ENCODE measurements at places on chromosomes 6 and 20. TPM values are rescaled to one million over a fixed set of nuclear protein-coding genes. Genes with fewer than 3 reads are reported as not detected.

GRCh38 chr20:43190332-43190953 lies 737 bp upstream of the PTPRT start:
- DNase-seq, result no peak

DNA sequence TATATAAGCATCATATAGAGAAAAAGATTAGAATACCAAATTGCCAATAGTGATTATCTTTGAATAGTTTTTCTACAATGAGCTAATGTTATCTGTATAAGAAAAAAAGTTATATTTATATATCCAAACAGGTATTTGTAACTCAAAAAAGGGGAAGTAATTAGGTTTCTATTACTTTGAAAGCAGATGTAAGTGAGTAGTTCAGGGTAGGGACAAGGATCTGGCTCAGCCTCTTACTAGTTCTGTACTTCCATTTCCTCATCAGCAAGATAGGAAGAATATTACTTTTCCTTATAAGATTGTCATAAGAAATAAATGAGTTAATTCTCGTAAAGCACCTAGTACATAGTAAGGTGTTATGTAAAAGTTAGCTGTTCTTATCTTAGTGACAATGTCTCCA lies 32.2 kb downstream of the AHI1 start:
- DNase-seq, result no peak

- DNase-seq, result no peak
These were observed 9.6 kb downstream of the AHCY start for GRCh38 chr20:34293589-34293988.

DNA sequence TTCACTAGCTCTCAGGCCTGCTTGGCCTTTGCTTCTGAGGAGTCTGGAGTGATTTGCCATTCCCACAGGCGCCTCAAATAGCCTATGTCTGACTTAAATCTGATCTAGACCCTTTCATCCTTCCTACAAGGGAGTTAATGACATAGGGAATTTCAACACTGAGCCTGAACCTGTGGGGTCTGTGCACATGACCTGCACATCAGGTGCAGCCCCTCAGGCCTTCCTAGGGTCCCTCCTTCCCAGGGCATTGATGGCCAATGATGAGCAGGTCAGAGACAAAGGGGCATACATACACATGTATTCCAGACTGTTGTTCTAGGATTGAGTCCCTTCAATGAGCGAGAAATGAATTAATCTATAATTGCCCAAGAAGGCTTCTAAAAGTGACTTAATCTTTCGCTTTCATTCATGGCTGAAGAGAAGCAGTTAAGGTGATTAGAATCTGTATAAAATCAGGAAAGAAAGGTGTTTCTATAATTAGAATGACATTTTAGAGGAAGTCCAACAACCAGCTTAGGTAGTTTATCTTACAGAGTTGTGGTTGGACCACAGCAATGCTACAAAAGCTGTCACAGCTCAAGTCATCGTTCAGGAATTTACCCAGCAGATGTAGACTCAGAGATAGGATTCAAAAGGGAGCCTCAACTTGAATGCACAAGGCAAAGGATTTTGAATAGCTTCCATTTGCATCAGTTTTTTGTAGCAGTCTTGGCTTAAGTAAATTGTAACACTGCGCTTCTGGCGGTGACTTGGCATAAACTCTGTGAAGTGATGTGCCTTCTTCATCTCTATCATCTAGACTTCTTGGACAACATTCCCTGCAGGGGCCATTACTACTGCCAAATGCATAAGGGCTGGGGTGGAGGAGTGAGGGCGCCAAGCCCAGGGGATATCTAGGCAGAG lies 27.0 kb upstream of the TBC1D7 start:
- DNase-seq, result no peak

- no peak for DNase-seq
These were observed 1.1 kb upstream of the ZBTB46 start for GRCh38 chr20:63831993-63832686.

GRCh38 chr6:129175066-129175465 lies 292.1 kb downstream of the LAMA2 start:
- DNase-seq, result no peak

DNA sequence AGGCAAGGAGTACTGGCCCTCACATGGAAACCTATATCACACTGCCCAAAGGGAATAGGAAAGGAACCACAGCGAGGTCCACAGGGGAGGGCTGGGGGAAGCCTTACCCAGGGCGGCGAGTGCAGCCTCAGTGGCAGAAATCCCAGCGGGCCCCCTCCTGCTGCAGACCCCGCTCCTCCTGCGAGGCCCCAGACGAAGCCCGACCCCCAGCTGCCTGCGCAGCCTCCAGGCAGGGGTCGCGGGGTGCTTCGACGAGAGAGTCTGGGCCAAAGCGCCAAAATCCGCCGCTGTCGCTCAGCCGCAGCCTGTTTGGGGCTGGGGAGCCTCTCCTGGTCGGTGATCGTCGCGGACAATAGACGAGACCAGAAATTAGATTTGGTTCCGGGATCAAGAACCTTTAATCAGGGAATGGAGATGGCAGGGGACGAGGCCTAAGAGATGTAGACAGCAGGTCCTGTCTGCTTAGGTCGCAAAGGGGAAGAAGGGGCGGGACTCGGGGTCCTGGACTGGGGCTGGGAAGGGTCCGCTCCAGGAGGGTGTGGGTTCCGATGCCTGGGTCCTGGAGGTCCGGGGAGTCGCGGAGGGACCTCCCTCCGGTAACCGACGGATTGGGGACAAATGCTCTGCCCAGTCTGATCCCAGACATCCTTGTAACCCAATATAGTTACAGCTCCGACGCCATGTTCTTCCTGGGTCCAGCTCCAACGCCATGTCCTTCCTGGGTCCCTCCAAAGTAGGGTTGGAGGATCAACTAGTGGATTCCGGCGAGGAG lies 36.4 kb upstream of the HLA-E start:
- DNase-seq, result no peak

GRCh38 chr6:13001927-13002326 lies 285.4 kb downstream of the PHACTR1 start:
- no peak for DNase-seq

DNA sequence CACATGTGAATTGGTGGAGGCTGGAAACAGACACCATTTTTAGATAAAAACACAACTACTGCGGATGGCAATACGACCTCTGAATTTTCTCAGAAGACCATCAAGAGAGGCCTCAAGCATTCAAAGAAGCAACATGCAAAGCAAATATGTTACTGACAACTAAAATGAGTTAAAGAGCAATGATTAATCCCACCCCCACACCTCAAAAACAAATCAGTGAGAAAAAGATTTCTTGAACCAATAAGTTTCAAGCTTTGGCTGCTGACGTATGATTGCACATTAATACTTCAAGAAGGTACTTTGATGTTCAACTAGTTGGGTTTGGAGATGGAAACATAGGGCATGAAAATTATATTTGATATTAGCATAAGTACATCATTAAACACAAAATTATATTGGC lies 982 bp downstream of the MMUT start:
- DNase-seq, result no peak

- no peak for DNase-seq
These were observed 1.7 kb downstream of the SRMS start for GRCh38 chr20:63545814-63546213.

GRCh38 chr6:6856538-6857523 lies 250.9 kb upstream of the RREB1 start:
- peak; percentile 16 for DNase-seq

DNA sequence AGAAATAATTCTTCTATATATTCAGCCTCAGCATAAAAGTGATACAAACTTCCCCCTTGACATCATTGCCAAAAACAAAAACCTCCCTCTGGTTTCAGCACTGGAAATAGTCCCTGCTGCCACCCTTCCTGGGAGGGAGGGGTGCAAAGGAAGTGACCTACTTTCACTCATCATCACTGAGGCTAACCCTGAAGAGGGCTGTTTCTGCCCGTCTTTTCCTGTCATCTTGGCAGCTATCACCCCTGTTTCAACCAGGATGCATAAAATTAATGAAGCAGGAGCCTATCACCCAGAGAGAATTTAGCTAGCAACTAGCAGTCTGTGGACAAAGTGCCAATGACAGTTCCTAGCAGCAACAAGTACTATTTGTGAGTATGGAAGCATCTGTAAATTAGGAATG lies 397.8 kb downstream of the LAMA2 start:
- DNase-seq, result no peak

DNA sequence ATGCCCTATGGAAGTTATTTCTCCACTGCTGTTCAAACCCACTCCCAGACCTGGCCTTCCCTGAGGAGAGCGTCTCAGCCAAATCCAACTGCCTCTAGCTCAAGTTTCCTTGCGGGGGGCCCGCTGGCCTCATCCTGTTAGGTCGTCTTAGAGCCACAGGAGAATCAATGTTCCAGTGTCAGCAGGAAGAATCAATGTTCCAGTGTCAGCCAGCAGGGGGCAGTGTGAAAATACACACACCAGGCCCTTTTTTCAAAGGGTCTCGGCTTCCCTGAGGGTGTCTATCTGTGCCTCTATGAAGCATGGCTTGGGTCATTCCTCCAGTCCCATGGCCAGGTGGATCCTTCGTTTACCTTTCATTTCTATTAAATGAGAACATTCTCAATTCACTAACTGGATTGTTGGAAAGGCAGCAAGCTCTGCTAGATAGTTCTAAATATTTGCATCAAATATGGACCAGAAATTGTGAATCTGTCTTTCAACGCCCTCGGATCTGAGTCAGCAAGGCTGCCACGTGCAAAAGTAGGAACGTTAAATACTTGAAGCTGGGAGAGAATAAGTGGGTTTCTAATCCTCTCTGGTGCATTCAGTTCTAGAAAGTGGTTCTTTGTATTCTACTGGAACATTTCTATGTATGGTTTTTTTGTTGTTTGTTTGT lies 19.2 kb downstream of the PRND start:
- peak; percentile 26 for DNase-seq

DNA sequence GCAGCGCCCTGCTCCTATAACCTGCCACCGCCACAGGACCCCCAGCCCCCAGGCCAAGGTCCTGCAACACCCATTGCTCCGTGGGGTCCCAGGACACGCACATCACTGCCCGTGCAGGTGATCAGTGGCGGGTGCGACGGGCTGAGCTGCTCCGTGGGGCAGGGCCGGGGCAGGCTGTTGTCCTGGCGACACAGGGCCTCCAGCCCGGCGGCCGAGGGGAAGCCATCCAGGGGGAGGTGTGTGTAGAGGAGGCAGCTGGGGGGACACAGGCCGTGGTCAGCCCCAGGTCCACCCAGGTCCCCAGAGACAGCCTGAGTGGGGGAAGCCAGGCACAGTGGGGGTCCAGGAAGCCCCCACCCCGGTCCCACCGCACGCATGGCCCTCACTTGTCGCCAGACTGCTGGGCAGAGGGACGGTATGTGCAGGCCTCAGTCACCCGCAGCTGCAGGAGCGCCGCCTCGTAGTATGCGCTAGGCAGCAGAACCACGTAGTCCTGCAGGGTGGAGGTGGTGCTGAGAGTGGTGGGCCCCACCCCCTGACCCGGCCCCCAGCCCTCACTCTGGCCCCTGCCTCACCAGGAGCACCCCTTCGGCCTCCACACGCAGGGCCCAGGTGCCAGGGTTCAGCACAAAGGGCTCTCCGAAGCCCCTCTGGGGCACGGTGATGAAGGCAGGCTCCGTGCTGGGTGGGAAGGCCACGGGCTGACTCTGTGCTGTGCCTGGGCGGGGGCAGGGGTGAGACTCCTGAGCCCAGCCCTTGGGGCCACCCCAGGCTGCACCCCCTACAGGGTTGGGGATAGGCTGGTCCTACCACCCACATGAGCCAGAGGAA lies 30.4 kb downstream of the ADRM1 start:
- no peak for DNase-seq

The ZGPAT gene
- polyA plus RNA-seq, result 10.4 TPM

The TREML2 gene
- polyA plus RNA-seq, result not detected

The PI3 gene
- not detected for polyA plus RNA-seq

The HSPA1L gene
- polyA plus RNA-seq, result 3.8 TPM

The HTR1E gene
- not detected for polyA plus RNA-seq

The SUMO4 gene
- not detected for polyA plus RNA-seq

The TFEB gene
- polyA plus RNA-seq, result 5.2 TPM

The CDH4 gene
- polyA plus RNA-seq, result 0.88 TPM

The FOXA2 gene
- polyA plus RNA-seq, result not detected

Measured in muscle of arm (tissue), 14 donors.